Activated T-cell treated with anti-CD3 and anti-CD28 coated beads, Interleukin-2, amount 50 U/mL, for 24 hours (primary cell): ENCODE measurements at places on chromosomes 4 and X.

DNA sequence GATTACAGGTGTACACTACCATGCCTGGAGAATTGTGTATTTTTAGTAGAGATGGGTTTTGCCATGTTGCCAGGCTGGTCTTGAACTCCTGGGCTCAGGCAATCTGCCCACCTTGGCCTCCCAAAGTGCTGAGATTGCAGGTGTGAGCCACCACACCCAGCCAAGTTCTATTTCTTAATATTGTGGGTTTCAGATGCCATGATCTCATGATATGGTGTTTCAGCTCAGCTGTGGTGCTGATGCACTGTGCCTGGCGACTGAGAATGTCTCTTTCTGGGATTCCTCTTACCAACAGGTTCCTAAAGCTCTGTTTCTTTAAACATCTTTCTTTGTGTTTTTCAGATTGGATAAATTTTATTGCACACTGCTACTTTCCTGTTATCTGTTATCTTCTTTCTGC lies 17.3 kb upstream of the NDUFC1 start:
- no peak for DNase-seq
- no peak overlapping the region for H3K27ac ChIP-seq
- no peaks in the 10 kb centered on the region for H3K27me3 ChIP-seq
- H3K4me3 ChIP-seq, result no peak overlapping the region

GRCh38 chrX:41177297-41177696 lies 92.1 kb downstream of the USP9X start:
- no peak for DNase-seq
- peaks cover 68% of the 10 kb centered on the region for H3K36me3 ChIP-seq
- no peaks in the 10 kb centered on the region for H3K27me3 ChIP-seq
- no peak overlapping the region for H3K4me3 ChIP-seq
- H3K27ac ChIP-seq, result no peak overlapping the region

- DNase-seq, result no peak
- peaks cover 5% of the 10 kb centered on the region for H3K36me3 ChIP-seq
- no peaks in the 10 kb centered on the region for H3K4me1 ChIP-seq
- no peak overlapping the region for H3K4me3 ChIP-seq
- no peak overlapping the region for H3K27ac ChIP-seq
Observed at GRCh38 chrX:6990552-6991193, 156.8 kb upstream of the STS start.

GRCh38 chr4:120043828-120044227 lies 22.8 kb downstream of the MAD2L1 start:
- H3K4me1 ChIP-seq, result no peaks in the 10 kb centered on the region
- H3K27ac ChIP-seq, result no peak overlapping the region
- no peak overlapping the region for H3K4me3 ChIP-seq
- H3K36me3 ChIP-seq, result peaks cover 3% of the 10 kb centered on the region

DNA sequence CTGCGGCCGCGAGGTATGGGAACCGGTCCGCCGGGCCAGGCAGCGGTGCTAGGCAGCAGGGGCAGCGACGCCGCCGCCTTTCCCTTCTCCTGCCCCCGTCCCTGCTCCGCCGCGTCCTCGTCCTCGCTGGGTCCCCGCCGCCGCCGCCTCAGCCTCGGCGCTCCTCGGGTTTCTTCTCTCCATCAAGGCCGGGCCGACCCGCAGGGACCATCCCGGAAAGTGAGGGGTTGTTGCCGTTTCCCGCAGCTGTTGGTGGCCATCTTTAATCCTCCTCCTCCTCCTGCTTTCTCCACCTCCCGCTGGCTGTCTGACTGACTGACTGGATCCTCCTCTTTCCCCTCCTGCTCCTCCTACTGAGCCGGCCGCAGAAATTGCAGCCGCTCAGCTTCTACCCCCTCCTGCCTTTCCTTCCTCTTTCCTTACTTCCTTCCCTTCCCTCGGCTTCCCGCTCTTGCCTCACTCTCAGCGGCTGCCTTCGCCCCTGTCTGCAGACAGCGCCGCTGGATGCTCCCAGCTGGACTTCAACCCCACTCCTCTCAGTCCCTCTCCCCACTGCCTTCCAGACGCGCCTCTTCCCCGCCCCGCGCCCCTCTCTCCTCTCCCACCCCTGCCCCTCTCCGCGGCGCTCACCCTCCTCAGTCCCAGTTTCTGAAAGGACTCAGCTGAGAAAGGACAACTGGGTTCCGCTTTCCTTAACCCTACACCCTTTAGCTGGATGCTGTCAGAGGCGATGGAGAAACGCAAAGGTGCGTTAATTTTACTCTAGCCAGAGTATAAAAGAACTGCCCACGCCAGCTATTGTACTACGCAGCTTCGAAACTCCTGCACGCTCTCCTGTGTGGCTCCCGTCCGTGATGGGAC lies at the start of gene WDFY3:
TSS of gene WDFY3 (minus strand) at position 309 of the 861 bp plus-strand sequence. CDS start 106,099 bp downstream, outside the sequence.
- H3K36me3 ChIP-seq, result no peaks in the 10 kb centered on the region
- H3K4me3 ChIP-seq, result peak within 1 kb of the TSS; percentile 79
- peaks cover 11% of the 10 kb centered on the region for H3K4me1 ChIP-seq

DNA sequence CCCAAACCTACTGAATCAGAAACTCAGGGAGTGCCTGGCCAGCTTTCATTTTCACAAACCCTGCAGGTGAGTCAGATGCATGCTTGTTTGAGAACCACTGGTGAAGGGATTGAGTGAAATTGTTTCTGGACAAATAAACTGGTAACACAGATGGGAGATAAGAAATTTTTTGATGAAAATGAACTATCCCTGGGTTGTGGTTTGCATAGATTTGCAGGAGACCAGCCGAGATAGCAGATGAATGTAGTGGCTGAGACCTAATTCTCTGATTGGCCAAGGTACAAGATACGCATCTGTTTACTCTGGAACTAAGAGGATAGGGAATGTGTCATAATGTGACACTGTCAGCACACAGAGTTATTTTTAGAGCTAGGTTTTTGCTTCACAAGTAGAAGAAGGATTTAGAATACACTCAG lies 117.8 kb upstream of the NOCT start:
- H3K27me3 ChIP-seq, result peaks cover 11% of the 10 kb centered on the region
- no peak for DNase-seq
- H3K36me3 ChIP-seq, result no peaks in the 10 kb centered on the region
- H3K27ac ChIP-seq, result no peak overlapping the region

DNA sequence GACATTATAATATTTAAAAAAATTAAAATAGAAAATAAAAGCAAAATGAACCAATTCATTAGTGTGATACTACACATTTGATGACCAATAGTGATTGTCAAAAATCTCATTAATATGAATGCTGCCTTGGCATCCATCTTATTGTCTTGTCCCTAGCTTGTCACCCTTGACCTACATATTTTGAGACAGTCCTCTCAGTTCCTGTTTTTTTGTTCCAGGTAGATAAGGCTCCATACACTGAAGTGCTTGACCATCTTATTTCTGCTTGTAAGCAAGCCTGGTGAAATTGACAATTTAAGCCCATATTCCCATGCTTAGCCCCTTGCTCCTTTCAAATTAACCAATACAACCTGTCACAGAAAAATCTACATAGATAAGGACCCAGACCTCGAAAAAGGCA lies 534.0 kb upstream of the FMR1 start:
- H3K36me3 ChIP-seq, result no peaks in the 10 kb centered on the region
- DNase-seq, result no peak
- no peak overlapping the region for H3K27ac ChIP-seq
- no peaks in the 10 kb centered on the region for H3K4me1 ChIP-seq

GRCh38 chr4:100177855-100178254 lies 12.4 kb downstream of the DDIT4L start:
- H3K4me1 ChIP-seq, result no peaks in the 10 kb centered on the region
- H3K27me3 ChIP-seq, result peaks cover 5% of the 10 kb centered on the region
- no peak for DNase-seq
- no peaks in the 10 kb centered on the region for H3K36me3 ChIP-seq

- H3K27me3 ChIP-seq, result peaks cover 63% of the 10 kb centered on the region
- H3K4me3 ChIP-seq, result no peak overlapping the region
- no peak for DNase-seq
Observed at GRCh38 chrX:139554991-139555675, 24.6 kb downstream of the F9 start.

DNA sequence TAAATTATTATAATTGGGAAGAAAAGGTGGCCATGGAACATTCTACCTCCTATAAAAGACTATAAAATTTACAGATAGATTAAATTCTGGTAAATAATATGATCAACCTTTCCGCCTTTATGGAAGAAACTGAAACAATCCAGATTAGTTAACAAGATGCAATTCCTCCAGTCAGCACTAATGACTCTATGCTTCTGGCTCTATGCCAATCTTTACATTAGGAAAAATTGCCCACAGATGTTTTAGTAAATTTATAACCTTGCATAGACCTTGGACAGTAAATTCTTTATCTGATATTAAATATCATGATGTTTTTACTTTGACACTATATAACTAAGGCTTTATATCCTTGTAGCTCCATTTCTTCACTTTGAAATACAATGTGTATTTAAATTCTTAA lies 2302.5 kb downstream of the ARAP2 start:
- no peaks in the 10 kb centered on the region for H3K36me3 ChIP-seq
- no peak for DNase-seq
- no peaks in the 10 kb centered on the region for H3K4me1 ChIP-seq
- no peak overlapping the region for H3K4me3 ChIP-seq

DNA sequence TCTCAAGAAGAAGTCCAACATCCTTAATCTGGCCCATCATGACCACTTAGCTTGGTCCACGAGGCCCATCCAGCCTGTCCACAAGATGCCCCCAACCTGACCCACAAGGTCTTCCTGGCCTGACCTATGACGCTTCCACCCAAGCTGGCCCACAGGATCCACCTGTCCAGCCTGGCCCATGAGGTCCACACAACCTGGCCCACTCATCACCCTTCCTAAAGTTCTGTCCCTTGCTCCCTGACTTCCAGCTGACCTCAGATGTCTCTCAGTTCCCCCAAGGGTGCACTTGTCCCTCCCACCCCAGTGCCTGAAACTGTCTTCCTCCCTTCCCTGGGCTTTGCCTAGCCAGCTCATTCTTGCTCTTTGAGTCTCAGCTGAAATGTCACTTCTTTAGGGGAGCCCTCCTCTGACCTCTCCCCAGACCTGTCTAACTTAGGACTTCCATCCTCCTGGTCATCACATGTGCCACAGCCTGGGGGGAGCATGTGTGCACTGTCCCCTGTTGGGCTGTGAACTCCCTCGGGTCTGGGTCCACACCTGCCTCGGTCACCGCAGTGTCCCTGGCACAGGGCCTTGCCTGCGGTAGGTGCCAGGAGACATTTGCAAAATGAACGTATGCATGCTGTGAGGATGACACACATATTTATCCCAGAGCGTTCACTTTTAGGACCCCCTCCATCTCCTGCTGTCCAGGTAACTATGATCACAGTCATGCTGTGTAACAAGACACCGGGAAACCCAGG lies 61.7 kb downstream of the EVC start:
- H3K4me3 ChIP-seq, result no peak overlapping the region
- DNase-seq, result no peak
- no peak overlapping the region for H3K27ac ChIP-seq
- H3K4me1 ChIP-seq, result no peaks in the 10 kb centered on the region

- no peaks in the 10 kb centered on the region for H3K36me3 ChIP-seq
- no peak overlapping the region for H3K4me3 ChIP-seq
Observed at GRCh38 chr4:18440527-18441202, 419.1 kb upstream of the LCORL start.

GRCh38 chr4:73646117-73646516 lies 25.9 kb upstream of the RASSF6 start:
- H3K4me3 ChIP-seq, result no peak overlapping the region
- H3K27me3 ChIP-seq, result no peaks in the 10 kb centered on the region
- no peaks in the 10 kb centered on the region for H3K36me3 ChIP-seq
- no peak overlapping the region for H3K27ac ChIP-seq
- H3K4me1 ChIP-seq, result no peaks in the 10 kb centered on the region
- DNase-seq, result no peak

- H3K27ac ChIP-seq, result peak overlapping the region; percentile 92
- no peaks in the 10 kb centered on the region for H3K27me3 ChIP-seq
- H3K4me1 ChIP-seq, result peaks cover 30% of the 10 kb centered on the region
Observed at GRCh38 chr4:75989846-75990528, 758 bp downstream of the SDAD1 start.

GRCh38 chr4:162506253-162506652 lies 342.5 kb upstream of the FSTL5 start:
- H3K4me1 ChIP-seq, result no peaks in the 10 kb centered on the region
- H3K27ac ChIP-seq, result no peak overlapping the region
- peaks cover 3% of the 10 kb centered on the region for H3K27me3 ChIP-seq

GRCh38 chr4:8162625-8163024 lies 4.0 kb upstream of the ABLIM2 start:
- DNase-seq, result no peak
- H3K4me1 ChIP-seq, result peaks cover 13% of the 10 kb centered on the region
- H3K4me3 ChIP-seq, result no peak overlapping the region
- H3K27ac ChIP-seq, result no peak overlapping the region

GRCh38 chr4:100360211-100360610 lies 157.6 kb downstream of the EMCN start:
- H3K27me3 ChIP-seq, result peaks cover 4% of the 10 kb centered on the region
- H3K36me3 ChIP-seq, result no peaks in the 10 kb centered on the region
- no peaks in the 10 kb centered on the region for H3K4me1 ChIP-seq

DNA sequence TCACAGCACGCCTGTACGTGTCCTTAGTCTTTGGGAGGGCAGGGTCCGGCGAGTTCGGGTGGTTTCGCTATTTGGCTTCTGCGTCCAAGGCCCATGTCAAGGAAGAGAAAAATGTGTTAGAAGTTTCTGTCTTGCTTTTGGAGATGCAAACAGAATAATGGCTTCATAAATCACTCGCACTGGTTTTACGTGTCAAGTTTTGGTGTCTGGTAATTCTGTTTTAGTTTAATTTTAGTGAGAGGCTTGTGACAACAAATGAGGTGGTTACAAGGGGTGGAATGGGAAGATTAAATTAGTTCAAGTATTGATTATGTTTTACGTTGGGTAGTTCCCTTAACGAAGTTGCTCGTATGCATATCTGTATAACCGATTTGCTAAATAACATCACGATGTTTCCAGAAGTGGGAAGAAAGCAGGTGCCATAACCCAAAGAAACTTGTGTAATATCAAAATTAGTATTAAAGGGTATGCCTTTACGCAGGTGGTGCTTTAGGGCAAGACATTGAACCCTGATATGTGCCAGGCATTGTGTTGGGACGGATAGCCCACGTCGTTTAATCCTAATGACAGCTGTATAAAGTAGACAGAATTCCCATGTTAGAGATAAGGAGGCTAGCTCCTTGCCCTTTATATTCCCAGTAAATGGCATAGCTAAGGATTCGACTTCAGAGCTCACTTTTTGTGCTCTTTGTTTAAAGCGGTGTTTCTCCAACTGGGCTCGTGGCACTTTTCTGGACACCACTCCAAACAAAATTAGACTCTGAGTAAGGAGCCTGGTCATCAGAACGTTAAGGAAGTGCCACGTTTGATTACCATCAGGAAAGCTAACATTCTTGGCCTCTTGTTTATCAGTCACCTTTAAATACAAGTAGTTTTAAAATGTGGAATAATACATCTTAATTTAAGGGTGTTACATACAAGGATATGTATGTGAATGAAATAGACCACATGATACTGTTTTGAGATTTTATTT lies 843 bp downstream of the RPL34 start:
- H3K36me3 ChIP-seq, result peaks cover 89% of the 10 kb centered on the region
- H3K4me1 ChIP-seq, result peaks cover 54% of the 10 kb centered on the region
- H3K4me3 ChIP-seq, result peak overlapping the region; percentile 97
- H3K27ac ChIP-seq, result peak overlapping the region; percentile 99
- DNase-seq, result no peak

GRCh38 chr4:81790477-81790876 lies 318.8 kb upstream of the RASGEF1B start:
- H3K36me3 ChIP-seq, result no peaks in the 10 kb centered on the region
- H3K27ac ChIP-seq, result no peak overlapping the region
- peaks cover 22% of the 10 kb centered on the region for H3K4me1 ChIP-seq
- no peak overlapping the region for H3K4me3 ChIP-seq
